ENCODE measurements at places on chromosomes 2 and 18.

DNA sequence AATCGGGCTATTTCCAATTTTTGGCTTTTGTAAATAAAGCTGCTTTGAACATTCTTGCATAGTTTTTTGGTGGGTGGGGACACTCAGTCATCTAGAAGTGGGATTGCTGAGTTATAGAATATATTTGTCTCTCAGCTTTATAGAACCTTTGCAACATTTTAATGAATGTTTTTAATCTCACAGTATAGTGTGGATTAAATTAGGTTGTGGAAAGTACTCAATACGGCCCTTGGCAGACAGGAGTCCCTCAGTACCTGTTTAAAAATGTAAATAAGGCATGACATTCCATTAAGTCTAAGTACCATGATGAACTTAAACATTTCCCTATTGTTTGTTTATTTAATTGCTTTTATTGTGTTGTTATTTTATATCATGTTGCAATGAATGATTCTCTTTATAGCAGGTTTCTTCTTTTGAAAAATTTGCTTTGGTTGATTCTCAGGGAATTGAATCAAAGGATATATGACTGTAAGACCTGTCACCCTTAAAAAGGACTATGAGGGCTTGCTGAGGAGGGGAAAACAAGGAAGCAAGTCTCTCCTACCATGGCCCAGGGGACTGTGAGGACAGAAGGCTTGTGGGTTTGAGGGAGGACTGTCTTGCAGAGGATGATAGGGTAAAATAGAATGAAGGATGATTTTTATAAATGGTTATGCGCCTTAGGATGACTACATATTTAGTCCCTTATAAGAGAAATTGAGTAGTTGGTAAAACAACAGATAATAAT is 165.1 kb downstream of the RPIA start:
- no peak for DNase-seq

- no peak for DNase-seq
Measured at GRCh38 chr2:74513605-74514367, 464 bp upstream of the TLX2 start.

- DNase-seq = no peak
Measured at GRCh38 chr2:134307334-134307733, 53.5 kb downstream of the MGAT5 start.

- no peak for DNase-seq
Measured at GRCh38 chr2:165079432-165079831, 124.1 kb upstream of the SLC38A11 start.

DNA sequence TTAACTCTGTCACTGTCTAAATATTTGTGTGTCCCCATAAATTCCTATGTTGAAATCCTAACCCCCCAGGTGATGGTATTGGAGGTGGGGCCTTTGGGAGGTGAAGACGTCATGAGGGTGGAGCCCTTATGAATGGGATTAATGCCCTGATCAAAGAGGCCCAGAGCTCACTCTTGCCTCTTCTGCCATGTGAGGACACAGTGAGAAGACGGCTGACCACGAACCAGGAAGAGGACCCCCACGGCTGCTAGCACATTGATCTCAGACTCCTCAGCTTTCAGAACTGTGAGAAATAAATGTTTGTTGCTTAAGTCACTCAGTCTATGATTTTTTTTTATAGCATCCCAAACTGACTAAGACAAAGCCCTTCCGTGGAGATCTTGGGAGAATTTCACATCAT is 71.2 kb downstream of the BCL2L11 start:
- DNase-seq = peak; percentile 47

DNA sequence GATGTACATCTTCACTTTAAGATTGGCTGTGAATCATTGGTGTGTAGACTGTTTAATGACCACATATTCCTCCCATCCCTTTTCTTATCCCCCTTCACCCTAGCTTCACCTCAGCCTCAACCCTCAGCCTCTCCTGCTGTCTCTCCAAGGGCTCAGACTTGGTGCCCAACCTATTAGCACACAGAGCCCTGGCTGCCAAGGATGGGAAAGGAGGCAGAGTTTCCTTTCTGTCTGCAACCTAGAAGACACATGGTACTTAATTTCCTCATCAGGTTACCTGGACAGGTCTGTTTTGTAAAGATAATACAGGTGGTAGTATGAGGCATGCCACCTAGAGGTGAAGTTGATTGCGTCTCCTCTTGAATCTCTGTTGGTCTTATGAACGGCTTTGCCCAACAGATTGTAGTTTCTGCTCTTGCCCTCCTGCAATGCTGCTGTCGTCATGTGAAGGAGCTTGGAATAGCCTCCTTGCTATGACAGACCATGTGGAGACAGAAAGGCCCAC is 44.5 kb upstream of the RMND5A start:
- no peak for DNase-seq
